ENCODE measurements at places on chromosomes 13 and 19.

- no peak for DNase-seq
Measured at GRCh38 chr13:49864509-49864908, 71.6 kb downstream of the SPRYD7 start.

GRCh38 chr13:70893832-70894231 is 785.6 kb upstream of the KLHL1 start:
- no peak for DNase-seq

DNA sequence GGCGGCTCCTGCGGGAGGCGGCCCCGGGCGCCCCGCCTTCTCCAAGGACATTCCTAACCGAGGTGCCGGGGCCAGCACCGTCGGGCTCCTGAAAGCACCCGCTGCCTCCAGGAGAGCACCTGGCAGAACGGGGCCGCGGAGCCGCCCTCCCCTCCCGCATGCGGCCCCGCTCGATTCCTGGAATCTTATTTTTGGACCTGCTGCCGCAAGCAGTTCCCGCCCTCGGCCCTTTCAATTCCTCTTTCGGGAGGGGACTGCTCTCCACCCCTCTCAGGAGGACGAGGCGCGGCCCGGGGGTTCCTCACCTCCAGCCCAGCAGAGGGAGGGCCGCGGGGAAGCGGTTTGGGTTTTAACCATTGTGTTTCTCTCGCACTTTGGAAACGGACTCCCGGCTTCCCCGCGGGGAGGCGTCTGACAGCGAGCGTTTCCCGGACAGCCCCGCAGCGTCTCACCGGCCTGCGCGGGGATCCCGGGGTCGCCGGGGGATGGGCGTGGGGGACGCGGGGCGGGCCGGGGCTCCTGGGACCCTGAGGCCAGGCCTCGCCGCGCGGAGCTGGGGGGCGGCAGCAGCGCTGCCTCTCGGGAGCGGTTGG is 849 bp downstream of the GAS6 start:
- no peak for DNase-seq

GRCh38 chr19:46451352-46451751 is 20.0 kb downstream of the PNMA8A start:
- no peak for DNase-seq
